Upper lobe of right lung (tissue), 1 donor: ENCODE measurements at places on chromosomes 3 and 15.
A peak's percentile ranks its signal among the peaks of the same experiment; 100 is the strongest.

DNA sequence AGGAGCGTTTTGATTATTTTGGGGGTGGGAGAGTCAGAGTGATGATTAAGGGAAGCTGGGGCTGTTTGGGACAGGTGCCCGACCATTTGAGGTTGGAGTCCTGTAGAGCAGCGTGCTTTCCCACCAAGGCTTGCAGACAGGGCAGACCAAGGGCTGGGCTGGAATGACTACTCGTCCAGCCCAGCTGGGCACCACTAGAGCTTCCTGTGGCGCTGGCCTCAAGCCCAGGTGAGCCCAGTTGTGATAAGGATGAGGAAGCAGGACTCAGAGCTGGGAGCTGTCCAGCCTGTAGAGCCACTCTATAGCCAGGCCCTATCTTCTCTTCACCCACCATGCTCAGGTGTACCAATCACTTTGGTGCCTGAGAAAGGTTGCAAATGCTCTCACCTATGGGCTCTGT is 75.8 kb upstream of the ACAN start:
- no peak for DNase-seq

DNA sequence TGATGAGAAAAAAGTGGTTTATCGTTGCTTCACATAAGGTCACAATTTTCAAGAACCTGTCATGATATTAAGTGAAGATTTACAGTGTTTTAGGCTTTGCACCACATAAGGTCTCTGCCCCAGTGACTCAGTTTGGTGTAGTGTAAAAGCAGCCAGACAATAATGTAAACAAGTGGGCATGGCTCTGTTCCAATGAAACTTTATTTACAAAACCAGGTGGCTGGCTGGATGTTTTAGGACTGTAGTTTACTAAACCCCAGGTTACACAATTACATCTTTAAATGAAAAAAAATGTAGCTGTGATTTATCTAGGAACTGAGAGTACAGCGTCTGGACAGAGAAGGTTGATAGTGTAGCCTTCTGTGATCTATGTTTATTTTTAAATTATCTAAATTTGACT is 9.7 kb upstream of the FBXL22 start:
- no peak for DNase-seq

- DNase-seq = no peak
These were observed 7.7 kb upstream of the DCP1A start for GRCh38 chr3:53354945-53355498.

GRCh38 chr15:51726302-51727073 is 11.0 kb downstream of the LYSMD2 start:
- no peak for DNase-seq

- no peak for DNase-seq
These were observed 120.8 kb upstream of the POU1F1 start for GRCh38 chr3:87397211-87397610.

DNA sequence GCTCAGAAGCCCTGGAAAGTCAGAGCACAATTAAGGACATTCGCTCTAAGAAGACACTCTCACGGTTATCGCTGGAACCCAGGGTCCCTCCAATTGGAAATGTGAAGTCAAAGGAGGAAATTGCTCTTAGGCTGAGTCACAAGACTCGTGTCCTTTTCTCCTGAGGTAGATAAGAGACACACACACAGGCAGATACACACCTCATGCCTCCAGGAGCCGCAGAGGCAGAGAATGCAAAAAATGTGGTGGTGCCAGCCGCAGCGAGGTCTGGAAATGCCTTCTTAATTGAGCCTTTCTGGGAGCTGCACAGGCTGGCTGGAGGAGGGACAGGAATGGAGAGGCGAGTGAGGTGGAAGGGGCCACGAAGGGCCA is 189.3 kb downstream of the OPA1 start:
- DNase-seq = peak; percentile 69

- no peak for DNase-seq
These were observed 103.1 kb downstream of the HCN4 start for GRCh38 chr15:73265536-73266153.

DNA sequence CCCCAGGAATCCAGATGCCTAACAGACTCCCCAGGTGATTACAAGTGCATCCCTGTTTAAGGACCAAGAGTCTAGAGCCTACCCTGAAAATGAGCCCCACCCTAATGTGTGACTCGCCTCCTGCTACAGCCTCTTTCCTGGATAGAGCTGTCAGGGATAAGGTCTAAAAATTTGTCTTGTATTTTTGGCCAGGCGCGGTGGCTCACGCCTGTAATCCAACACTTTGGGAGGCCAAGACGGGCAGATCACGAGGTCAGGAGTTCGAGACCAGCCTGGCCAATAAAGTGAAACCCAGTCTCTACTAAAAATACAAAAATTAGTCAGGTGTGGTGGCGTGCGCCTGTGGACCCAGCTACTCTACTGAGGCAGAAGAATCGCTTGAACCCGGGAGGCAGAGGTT is 11.2 kb downstream of the TMC3 start:
- DNase-seq = no peak

GRCh38 chr3:150697646-150698045 is 6.1 kb downstream of the ERICH6 start:
- no peak for DNase-seq

- DNase-seq = no peak
These were observed 117.7 kb downstream of the CD47 start for GRCh38 chr3:107973152-107973551.

DNA sequence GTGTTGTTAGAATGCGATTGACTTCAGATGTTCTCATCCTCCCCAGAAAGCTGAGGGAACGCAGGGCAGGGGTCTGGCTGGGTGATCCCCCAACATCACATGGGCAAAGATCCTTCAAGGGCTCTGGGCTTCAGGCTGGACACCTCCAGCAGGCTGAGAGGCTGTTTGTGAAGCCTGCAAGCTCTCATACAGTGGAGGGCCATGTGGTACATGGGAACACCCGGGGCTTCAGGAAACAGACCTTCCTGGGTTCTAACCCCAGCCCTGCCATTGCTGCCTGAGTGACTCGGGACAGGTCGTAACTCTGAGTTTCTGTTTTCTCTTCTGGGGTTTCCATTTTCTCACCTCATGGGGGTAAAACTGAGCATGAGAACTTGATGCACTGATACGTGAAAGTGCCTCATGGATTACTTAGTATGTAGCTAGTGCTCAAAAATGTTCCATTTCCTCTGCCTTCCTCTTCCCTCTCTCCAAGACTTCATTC is 81.2 kb downstream of the TLE3 start:
- no peak for DNase-seq

DNA sequence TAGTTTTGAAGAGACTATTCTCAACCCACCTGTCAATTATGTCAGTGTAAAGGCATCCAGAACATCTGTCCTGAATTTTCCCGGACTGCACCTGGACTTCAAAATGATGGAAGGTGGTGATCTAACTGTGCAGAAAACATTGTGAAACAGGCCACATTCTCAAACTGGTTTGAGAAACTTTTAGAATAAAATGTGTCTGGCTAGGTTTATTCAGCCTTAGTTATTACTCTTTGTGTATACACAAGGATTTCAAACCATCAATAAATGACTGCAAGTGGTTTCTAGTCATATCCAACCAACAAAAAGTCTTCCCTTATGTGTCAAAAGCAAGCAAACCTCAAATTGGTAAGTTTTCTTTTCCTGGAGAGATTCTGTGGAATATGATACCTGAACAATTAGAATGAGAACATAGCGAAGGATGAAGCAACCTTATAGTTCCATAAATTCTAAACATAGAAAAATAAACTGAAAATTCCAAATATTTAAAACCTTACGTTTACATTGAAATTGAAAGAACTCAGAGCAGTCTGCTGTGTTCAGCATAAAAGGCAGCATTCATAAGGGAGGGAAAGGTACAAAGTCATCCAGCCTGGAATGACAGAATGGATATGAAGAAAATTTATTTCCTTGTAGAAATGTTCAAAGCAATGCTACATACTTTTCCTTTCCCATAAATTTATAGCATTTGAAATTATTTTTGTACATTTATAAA is 306.6 kb upstream of the TGFBR2 start:
- no peak for DNase-seq

- no peak for DNase-seq
These were observed 1.7 kb downstream of the PKM start for GRCh38 chr15:72229076-72229946.

GRCh38 chr15:45469441-45469840 is 53.1 kb downstream of the SLC30A4 start:
- DNase-seq = no peak

DNA sequence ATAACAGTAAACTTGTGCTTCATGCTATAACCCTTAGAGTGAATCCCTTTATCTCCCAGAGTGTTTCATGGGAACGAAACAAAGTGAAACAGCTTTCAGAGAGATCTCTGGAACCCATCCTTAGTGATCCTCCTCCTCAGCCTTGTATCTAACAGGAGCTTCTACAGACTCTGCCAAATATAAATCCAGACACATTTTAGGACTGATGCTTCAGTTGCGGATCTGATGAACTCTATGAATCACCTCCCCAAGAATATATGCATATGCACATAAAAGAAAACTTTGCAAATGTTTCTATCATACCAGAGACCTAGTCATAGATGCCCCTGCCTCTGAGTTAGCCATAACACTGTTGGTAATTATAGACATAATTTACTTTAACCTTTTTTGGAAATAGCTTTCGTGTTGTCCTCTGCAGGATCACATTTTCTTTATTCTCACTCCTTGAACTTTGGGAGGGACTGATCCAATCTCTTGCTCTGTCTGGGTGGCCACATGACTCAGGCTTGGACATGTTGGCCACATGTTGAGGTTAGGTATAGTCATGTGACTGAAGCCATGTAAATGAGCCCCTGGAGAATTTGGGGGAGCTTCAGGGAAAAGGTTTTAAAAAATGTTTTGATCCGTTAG is 306.4 kb upstream of the CNTN3 start:
- no peak for DNase-seq
